ENCODE measurements at places on chromosomes 11 and 22.

DNA sequence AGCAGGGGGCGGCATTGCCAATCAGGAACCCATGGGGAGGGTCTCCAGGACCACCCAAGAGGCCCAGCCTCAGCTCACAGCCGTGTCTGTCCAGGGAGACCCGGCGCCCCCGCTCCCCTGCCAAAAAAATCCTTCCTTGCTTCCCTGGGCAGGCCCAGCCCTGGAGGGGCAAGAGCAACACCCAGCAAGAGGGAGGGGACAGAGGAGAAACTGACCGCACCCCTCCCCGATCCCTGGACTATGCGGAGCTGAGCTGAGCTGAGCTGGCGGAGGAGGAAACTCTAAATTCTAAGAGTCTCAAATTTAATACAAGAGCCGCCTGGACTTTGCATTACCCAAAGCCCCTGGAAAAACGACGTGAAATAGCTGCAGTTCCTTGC lies 52.0 kb upstream of the SHISAL1 start:
- no peak for DNase-seq

DNA sequence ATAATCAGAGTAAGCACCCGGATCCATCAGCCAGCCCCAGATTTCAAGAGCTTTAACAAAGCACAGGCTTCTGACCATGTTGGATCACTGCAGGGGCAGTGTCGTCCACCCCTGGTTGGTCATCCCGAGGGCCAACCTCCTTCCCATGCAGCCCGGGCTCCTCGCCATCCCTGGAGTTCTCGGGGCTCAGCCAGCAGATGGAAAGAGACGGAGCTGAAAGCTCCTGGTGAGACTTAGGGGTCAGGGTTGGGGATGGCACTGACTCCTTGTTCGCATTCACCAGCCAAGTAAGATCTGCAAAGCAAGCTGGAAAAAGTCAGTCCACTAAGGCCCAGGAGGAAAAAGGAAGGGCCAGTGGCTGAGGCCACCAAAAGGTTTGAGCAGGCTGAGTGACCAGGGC lies 888.9 kb downstream of the BRD1 start:
- DNase-seq = no peak

- DNase-seq = peak; percentile 89
These were observed 79.6 kb downstream of the ME3 start for GRCh38 chr11:86592659-86593451.

DNA sequence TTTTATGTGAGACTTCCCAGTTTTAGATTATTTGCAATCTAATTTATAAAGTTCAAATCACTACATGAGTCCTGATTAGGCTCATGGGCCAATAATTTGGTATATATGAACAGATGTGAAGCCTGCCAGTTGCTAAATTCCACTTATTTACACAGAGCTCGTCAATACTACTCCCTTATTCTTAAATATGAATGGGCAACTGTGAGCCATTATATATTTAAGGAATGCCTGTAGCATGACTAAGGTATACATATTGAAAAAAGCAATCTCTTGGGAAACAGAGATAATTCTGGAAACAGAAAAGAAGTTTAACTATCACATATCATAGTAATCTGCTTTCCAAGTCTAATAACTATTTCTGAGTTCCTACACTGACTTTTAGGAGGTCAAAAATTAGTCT lies 27.0 kb downstream of the RBMXL2 start:
- DNase-seq = no peak

- DNase-seq = no peak
These were observed 44.2 kb downstream of the TMEM123 start for GRCh38 chr11:102408339-102408738.

- no peak for DNase-seq
These were observed 24.2 kb downstream of the FLI1 start for GRCh38 chr11:128718064-128718463.

GRCh38 chr11:69540118-69541000 lies 58.9 kb downstream of the LINC01488 start:
- no peak for DNase-seq

GRCh38 chr11:19849947-19850593 lies 137.4 kb downstream of the NAV2 start:
- DNase-seq = no peak

DNA sequence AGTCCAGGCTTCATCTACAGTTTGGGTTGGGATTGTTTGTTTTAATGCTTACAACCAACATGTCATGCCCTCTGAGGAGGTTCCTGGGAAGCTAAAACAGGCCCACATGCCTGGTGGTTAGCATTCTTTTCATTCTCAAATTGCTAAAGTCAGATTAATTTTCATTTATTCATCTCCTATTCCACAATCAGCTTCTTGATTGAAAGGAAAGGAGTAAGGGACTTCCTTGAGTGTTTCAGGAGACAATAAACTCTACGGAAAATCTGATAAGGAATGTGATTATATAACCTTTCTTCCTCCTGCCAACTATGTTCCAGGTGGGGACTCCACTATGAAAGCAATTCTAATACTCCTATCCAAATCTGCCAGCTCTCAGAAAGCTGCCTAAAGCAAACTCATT lies 30.8 kb downstream of the MRTFA start:
- no peak for DNase-seq

DNA sequence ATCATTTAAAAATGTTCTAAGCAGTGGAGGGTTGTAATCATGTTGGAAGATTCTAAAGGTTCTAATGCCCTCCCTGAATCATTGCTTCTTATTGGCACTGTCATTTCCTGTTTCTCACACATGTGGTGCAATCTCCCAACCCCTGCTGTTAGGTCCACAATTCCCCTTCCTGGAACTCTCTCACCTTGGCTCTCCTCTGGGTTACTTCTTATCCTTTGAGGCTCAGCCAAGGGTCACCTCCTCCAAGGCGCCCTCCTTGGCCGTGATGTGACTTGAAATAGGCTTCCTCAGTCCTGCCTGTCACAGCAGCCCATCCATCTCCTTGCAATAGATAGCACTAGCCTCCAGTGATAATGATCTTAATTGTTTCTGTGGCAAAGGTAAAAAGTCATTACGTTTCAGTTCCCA lies 149.8 kb downstream of the TTC17 start:
- no peak for DNase-seq

GRCh38 chr22:41229730-41230400 lies 10.9 kb downstream of the CHADL start:
- DNase-seq = no peak

GRCh38 chr11:84264066-84264465 lies 977.9 kb upstream of the CCDC90B start:
- DNase-seq = no peak

DNA sequence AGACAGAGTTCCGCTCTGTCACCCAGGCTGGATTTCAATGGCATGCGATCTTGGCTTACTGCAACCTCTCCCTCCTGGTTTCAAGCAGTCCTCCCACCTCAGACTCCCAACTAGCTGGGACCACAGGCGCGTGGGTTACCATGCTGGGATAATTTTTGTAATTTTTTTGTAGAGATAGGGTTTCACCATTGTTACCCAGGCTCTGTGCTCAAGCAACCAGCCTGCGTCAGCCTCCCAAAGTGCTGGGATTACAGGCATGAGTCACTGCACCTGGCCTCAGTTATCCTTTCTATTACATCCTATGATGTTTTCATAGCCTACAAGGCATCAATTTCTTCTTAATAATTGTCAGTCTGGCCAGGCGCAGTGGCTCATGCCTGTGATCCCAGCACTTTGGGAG lies 36.5 kb downstream of the LRRC74B start:
- DNase-seq = no peak

GRCh38 chr22:43823353-43823908 lies 11.3 kb upstream of the EFCAB6 start:
- DNase-seq = no peak

- no peak for DNase-seq
These were observed 16.9 kb downstream of the TUB start for GRCh38 chr11:8097926-8098325.

- no peak for DNase-seq
These were observed 415.7 kb downstream of the SOX6 start for GRCh38 chr11:15940462-15941205.

GRCh38 chr11:74839446-74839845 lies 90.8 kb downstream of the RNF169 start:
- no peak for DNase-seq

GRCh38 chr11:63017306-63017974 lies 1.8 kb upstream of the SLC22A8 start:
- DNase-seq = no peak

DNA sequence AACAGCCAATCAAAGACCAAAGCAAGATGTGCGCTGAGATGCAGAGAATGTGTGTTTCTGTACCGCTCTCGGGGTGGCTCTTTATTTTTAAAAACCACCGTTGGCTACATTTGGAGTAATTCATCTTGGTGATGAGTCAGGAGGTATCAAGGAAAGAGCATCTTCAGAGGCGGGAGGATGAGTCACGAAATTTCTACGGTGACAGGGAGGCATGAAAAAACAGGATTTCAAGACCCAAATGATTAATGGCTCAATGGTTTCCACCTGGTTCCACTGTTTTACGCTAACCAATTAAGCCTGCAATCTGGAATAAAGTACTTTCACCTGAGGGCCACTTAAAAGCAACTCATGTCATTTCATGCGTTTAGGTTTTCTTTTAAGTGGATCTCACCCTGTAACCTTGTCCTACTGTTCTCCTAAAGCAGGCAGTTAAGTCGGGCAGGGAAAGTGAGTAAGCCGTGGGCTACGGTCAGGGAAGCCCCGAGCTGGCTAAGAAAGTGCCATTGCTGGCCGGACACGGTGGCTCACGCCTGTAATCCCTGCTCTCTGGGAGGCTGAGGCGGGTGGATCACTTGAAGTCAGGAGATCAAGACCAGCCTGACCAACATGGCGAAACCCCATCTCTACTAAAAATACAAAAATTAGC lies 74.6 kb downstream of the CELSR1 start:
- no peak for DNase-seq

- DNase-seq = no peak
These were observed 717 bp upstream of the ZNF202 start for GRCh38 chr11:123742031-123742723.

- no peak for DNase-seq
These were observed 16.9 kb downstream of the DAGLA start for GRCh38 chr11:61697078-61697502.

DNA sequence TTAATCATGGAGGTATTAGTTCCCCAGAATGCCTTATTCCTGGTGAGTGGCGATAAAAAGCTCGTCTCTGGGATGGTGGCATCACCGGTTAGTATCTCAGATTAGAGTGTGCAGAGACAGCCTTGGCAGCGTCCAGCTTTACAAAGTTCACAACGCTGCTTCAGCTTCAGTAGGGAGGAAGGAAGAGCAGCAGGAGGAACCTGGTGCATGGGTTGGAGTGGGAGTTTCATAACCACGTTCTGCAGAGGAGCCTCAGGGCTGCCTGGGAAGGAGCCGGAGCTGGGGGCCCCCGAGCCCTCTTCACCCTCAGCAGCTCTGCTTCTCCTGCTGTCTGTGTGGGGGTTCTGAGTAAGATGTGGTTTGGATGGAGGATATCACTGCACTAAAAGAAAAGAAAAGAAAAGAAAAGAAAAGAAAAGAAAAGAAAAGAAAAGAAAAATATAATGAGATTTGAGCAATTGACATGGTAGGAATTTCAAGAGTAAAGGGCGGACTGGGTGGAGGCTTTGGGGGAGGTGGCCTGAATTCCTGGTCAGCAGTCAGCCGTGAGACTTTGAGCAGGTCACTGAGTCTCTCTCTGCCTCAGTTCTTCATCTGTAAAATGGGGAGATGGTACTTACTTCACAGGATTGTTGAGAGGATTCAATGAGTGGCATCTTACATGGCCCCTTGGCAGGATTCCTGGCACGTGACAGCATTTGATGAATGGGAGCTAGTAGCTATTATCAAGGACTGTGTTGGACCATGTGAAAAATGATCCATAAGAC lies 6.5 kb downstream of the ASPHD2 start:
- DNase-seq = no peak

- no peak for DNase-seq
These were observed 48.9 kb downstream of the POLD3 start for GRCh38 chr11:74641289-74641688.

DNA sequence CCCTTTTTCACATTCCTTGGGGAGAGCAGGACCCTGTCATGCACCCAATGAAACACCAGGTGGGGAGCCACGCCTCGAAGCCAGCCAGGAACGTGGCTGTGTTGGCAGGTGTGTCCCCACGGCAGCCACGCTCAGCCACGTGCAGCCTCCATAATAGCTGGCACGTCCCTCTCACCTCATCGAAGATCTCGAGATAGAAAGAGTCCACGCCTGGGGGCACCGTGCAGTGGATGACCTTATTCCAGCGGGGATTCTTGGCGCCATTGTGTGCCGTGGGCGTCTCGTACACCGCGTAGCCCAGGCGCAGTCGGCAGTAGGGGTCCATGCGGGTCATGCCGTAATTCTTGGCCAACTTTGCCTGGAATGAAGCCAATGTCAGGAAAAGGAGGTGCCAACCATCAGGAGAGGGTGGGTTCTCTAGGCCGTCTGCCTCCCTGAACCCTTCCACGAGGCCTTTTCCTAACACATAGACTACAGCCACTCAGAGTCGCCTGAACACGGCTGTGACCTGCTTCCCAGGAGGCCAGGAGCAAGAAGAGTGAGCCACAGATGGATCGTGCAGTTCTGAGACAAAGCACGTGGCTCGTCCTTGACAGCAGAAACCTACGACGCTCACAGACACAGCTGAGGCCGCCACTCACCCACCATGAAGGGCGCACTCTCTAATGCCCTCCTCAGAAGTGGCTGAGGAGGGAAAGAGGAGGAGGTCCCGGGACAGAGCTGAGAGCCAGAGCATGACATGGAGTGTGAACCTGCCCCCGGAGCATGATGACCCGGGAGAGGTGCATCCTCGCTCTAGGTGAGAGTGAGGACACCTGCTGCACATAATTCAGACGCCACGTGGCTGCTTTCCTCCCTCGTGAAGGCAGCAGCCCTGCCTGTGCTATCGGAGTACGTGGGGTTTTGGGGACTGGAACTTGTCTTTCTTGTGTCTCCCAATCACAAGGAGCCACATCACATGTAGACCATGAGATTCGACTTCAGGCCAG lies 19.1 kb downstream of the TOLLIP start:
- DNase-seq = no peak
